ENCODE measurements at places on chromosomes 6 and 20.

DNA sequence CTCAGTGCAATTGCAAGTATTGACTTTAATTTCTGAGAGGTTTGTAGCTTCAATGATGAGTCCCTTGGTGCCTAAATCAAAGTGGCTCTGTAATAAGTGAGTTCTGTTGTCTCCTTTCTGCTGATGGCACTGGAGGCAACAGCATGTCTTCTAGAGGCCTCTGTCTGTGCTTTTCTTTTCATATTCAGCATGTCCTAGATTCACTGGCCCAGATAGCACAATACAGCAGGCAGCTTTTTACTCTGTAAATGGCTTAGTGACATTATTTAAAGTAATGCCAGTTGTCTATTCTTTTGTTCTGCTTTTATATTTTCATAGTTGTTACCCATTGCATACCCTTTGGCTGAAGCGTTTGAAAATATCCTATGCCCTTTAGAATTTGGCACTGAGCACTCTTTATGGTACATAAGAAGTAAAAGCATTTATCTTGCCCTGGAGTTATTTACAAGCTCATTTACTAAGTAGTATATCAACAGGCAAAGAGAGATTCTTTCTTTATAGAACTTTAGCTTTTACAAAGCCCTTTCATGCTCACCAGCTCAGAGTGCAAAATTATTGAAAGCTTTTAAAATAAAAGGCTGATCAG lies 271.5 kb upstream of the KCNQ5 start:
- DNase-seq = no peak

- DNase-seq = no peak
Measured at GRCh38 chr6:95120984-95121383, 456.4 kb upstream of the MANEA start.

DNA sequence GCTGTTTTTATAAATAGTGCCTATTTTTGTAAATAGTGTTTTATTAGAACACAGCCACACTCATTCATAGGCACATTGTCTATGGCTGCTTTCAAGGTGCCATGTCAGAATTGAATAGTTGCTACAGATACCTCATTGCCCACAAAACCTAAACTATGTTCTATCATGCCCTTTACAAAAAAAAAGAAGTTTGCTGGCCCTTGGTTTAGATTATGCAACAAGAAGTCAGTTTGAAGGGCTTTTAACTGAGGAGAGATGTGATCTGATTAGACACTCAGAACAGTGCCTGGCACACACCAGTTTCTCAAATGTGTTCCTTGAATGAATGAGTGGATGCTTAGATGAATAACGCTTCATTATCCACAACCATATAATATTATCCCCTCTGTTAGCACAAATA lies 366.1 kb downstream of the MAFB start:
- DNase-seq = no peak

GRCh38 chr6:108961985-108962384 lies 113.8 kb downstream of the ARMC2 start:
- DNase-seq = no peak

GRCh38 chr6:35092362-35093117 lies 48.6 kb downstream of the TCP11 start:
- DNase-seq = peak; percentile 7

DNA sequence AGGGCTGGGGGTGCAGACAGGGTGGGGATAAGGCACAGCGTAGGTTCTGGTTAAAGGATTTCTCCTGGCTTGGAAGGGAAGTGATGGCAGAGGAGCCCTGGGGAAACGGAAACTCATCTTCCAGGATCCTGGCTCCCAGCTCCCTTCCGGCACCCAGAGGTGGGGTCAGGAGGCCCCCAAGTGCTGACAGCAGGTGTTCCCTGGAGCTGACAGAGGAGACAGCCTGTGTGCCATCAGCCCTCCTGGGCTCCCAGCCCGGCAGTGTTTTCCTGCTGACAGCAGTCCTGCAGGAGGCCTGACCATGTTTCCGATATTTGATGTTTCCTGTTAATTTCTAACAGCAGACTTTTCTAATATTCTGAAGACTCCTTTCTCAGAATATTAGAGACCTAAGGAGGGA lies 277.3 kb downstream of the TAF4 start:
- no peak for DNase-seq

- peak; percentile 88 for DNase-seq
Measured at GRCh38 chr6:128520436-128521281, at the start of gene PTPRK. Gene PTPRK (minus strand): TSS chr6:128520599. CDS start chr6:128520358, 241 bp downstream.

DNA sequence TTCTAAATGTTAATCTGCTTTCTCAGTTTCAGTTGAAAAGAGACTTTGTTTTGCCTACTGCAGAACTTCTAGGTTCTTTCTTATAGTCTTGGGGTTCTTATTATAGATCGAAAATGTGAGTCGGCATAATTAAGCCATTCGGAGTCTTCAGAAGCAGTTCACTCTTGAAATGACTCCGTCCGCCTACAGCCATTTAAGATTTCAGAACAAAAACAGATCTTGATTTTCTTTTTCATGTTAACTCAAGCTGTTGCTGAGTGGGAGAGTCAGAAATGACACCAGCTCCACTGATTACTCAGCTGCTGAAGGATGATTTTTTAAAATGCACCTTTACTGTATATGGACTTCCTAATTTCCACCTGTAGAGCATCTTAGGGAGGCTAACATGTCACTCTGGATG lies 15.9 kb downstream of the PRDM1 start:
- DNase-seq = no peak

- no peak for DNase-seq
Measured at GRCh38 chr6:157075549-157076450, 247.5 kb downstream of the TMEM242 start.

GRCh38 chr20:7744411-7744810 lies 195.8 kb downstream of the HAO1 start:
- DNase-seq = no peak

DNA sequence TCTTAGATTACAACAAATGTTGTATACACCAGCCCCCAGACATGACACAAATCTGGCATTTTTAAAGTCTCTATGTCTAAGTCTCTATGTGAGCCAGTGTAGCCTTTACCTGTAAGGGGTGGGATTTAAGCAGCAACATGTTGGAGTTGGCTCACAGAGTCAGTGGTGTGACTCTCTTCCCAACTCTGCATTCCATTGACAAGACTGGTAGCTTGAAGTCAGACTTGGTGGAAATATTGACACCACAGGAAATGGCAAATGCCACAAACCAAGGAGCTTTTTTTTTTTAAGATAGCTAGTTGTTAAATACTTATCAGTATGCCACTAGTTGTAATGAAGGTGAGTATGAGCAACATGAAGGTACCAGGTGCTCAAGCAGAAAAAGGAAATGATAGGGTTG lies 103.1 kb upstream of the SMLR1 start:
- no peak for DNase-seq

DNA sequence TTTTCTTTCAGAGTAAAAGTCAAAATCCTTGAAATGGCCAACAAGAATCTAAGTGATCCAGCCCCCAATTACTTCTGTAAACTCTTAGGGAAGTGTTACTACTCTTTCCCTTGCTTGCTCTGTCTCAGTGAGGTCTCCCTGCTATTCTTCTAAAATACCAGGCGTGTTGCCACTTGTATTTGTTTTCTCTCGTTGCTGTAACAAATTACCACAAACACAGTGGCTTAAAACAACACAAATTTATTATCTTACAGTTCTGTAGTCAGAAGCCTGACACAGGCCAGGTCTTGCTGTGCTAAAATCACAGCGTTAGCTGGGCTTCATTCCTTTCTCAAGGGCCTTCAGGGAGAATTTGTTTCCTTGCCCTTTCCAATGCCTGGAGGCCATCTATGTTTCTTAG lies 59.9 kb downstream of the HECA start:
- DNase-seq = no peak

DNA sequence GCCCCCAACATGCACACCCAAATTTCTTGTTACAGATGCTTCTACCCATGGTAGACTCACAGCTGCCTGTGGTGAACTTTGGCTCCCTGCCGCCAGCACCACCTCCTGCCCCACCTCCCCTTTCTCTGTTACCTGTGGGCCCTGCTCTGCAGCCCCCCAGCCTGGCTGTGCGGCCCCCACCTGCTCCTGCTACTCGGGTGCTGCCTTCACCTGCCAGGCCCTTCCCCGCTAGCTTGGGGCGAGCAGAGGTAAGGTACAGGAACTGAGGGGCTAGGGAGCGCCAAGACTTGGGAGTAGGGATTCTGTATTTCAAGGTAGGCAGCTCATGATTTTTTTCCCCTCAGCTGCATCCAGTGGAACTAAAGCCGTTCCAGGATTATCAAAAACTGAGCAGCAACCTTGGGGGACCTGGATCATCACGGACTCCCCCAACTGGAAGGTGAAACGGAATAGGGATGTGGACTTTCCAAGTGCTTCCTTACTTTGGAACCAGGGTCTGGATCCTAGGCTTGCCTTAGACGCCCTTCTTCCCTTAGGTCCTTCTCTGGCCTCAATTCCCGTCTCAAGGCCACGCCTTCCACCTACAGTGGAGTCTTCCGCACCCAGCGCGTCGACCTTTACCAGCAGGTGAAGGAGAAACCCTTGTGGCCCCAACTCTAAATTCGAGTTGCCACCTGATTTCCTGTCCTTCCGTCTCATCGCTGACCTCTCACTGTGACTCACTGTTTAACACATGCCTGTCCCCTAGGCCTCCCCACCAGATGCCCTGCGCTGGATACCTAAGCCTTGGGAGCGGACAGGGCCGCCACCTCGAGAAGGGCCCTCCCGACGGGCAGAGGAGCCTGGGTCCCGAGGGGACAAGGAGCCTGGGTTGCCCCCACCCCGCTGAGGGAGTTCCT lies 15.5 kb downstream of the BAG6 start:
- DNase-seq = no peak

DNA sequence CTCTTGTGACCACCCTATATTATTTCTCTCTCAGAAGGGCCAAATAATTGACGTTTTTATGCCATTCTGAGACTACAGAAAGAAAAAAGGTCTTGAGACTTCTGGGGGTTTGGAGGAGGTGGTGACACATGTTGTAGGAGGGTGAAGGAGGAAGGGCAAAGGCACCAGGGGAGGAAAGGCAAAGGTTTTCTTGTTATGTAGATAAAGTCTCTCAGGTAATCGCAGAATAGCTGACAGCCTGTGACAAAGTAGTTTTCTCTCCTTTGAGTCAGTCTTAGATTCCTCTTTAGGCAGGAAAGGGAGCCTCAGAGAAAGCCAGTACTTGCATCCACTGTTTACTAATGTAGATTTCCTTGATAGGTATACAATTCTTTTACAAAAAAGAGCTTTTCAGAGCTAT lies 23.6 kb downstream of the OR2B2 start:
- peak; percentile 17 for DNase-seq

GRCh38 chr6:125745281-125746018 lies 4.0 kb upstream of the HEY2 start:
- DNase-seq = peak; percentile 18

- DNase-seq = no peak
Measured at GRCh38 chr6:21634582-21634981, 41.0 kb downstream of the SOX4 start.

GRCh38 chr20:63690003-63690897 lies 6.2 kb upstream of the TNFRSF6B start:
- DNase-seq = no peak

GRCh38 chr20:64119681-64120341 lies 12.4 kb upstream of the NPBWR2 start:
- DNase-seq = peak; percentile 28

DNA sequence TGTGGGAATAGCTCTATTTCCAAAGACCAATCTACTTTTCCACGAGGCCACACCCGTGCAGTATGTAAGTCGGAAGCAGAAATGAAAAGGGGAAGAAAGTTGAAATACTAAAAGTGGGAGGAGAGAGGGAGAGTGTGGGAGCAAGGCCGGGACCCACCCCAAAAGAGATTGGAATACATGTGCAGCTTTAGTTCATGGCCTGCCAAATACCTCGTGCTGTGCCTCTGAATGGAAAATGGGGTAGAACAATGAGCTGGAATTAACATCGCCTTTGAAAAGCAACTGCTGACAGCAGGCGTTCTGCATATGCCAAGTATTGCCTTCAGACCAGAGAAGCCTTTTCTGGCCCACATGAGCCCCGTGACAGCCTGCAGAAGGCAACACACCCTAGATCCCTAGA lies 155.6 kb downstream of the CD83 start:
- DNase-seq = peak; percentile 69

- no peak for DNase-seq
Measured at GRCh38 chr20:48819089-48819488, 8.7 kb downstream of the PREX1 start.

GRCh38 chr6:136334853-136335252 lies 45.2 kb upstream of the BCLAF1 start:
- no peak for DNase-seq

DNA sequence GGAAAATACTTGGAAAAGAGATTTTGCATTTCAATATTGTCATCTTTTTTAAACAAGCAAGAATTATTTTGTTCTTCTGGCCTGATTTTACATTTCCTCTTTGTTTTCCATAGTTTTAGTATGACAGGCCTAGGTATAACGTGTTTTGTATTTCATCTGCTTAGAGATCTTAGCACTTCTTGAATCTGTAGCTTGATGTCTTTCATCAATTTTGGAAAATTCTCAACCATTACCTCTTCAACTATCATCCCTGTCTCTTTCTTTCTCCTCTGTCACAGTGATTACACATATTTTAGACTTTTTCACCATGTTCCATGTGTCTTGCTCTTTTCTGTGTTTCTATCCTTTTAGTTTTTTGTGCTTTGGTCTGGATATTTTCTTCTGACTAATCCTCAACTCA lies 67.2 kb upstream of the PHACTR1 start:
- no peak for DNase-seq

DNA sequence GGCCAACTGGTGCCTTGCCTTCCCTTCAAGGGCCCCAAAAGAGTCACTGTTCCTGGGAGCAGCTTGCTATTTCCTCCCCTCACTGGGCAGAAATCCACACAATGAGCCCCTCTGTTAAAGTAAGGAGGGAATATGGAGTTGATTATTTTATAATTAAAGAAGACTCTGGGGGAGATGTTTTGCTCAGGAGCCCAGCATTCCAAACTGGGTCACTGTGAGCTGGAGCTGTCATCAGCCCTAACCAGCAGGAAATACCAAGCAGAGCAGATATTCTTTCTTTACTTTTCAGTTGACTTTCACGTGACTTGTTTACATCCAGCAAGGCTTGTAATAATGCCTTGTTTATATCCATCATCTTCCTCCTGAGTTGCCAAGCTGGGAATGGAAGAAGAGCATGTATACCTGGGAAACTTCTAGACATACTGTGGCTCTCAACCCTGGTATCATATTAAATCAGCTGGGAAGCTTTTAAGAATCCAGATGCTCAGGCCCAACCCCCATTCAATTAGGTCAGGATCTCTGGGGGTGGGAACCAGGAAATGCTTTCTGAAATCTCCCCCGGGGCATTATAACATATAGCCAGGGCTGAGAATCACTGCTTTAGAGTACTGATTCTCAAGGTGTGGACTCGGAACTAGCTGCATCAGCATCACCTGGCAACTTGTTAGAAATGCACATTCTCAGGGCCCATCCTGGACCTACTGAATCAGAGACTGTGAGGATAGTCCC lies 175.6 kb upstream of the MYLIP start:
- no peak for DNase-seq

GRCh38 chr6:137811121-137811915 lies 55.7 kb upstream of the TNFAIP3 start:
- DNase-seq = peak; percentile 33

DNA sequence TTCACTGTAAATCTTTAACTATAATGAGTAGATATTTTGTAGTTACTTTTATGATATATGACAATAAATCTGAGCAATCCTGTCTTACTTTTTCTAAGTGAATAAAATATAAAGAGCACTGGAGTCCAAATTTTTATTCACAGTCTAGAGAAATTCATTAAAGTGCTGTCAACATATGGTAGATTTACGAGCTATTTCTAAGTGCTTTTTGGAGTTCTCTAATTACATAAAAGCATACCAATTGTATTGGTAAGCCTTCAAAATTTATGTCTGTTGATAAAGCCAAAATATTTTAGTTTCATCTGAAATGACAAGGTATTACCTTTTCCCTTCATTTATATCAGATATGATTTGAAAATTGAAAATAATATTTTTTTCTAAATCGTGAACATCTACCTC lies 75.4 kb downstream of the MAN1A1 start:
- no peak for DNase-seq

GRCh38 chr6:40710626-40711330 lies 123.6 kb upstream of the LRFN2 start:
- DNase-seq = no peak

Measured in iPS-NIHi11 (cell line).